T follicular helper cell (primary cell): ENCODE measurements at places on chromosomes 16 and 17.

GRCh38 chr16:1650131-1650530 is 27.9 kb upstream of the JPT2 start:
- no peak for DNase-seq

DNA sequence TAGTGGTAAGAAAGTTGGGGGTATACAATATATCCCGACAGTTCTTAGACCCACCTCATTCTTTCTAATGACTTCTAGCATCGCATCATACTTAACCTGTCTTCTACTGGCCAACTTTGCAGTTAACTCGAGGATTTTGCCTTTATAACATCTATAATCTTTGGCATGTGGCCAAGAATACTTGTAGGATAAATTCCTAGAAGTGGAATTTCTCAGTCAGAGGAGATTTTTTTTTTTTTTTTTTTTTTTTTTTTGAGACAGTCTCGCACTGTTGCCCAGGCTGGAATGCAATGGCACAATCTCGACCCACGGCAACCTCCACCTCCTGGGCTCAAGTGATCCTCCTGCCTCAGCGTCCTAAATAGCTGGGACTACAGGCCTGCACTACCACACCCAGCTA is 253.5 kb downstream of the MRTFB start:
- DNase-seq = no peak

DNA sequence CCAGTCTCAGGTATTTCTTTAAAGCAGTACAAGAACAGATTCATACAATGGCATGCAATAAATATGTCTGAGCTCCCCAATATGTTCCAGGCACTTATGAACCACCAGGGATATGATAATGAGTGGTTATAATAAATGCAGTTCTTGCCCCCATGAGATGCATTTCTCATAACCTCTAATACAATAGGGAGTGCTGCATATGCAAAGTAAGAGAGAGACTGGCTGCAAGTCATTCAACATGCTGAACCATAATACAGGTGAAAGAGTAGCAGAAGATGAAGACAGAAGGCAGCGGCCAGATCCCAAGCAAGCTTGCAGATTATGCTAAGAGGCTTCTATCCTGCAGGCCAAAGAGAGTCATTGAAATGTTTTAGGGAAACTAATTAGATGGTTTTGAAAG is 96.7 kb downstream of the CHD9NB start:
- DNase-seq = no peak

GRCh38 chr17:39547713-39548478 is 59.8 kb downstream of the NEUROD2 start:
- peak; percentile 62 for DNase-seq

- DNase-seq = no peak
Measured at GRCh38 chr16:13921328-13921727, 1.4 kb downstream of the ERCC4 start.

GRCh38 chr16:87351320-87351698 is 32.3 kb downstream of the FBXO31 start:
- no peak for DNase-seq

DNA sequence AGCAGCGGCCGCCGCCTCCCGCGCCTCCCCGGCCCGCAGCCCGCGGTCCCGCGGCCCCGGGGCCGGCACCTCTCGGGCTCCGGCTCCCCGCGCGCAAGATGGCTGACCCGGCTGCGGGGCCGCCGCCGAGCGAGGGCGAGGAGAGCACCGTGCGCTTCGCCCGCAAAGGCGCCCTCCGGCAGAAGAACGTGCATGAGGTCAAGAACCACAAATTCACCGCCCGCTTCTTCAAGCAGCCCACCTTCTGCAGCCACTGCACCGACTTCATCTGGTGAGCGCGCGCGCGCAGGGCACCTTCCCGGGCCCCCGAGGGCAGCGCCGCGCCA is 258 bp downstream of the PRKCB start:
- DNase-seq = no peak

- no peak for DNase-seq
Measured at GRCh38 chr17:4375039-4375748, 8.7 kb upstream of the UBE2G1 start.

DNA sequence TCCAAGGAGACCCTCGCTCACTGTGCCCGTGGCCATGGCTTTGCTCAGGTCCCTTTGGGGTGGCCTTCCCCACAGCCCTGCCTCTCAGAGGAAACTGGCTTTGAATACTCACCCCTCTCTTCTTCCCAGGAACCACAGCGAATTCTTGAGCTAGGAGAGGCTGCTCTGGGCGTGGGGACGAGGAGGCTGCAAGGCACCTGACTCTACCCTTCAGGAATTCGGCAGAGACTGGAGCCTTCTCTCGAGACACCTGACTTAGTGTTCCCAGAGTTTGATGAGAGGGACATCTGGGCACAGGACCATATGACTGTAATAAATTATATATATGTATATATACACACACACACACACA is 6.2 kb downstream of the LLGL2 start:
- DNase-seq = no peak

DNA sequence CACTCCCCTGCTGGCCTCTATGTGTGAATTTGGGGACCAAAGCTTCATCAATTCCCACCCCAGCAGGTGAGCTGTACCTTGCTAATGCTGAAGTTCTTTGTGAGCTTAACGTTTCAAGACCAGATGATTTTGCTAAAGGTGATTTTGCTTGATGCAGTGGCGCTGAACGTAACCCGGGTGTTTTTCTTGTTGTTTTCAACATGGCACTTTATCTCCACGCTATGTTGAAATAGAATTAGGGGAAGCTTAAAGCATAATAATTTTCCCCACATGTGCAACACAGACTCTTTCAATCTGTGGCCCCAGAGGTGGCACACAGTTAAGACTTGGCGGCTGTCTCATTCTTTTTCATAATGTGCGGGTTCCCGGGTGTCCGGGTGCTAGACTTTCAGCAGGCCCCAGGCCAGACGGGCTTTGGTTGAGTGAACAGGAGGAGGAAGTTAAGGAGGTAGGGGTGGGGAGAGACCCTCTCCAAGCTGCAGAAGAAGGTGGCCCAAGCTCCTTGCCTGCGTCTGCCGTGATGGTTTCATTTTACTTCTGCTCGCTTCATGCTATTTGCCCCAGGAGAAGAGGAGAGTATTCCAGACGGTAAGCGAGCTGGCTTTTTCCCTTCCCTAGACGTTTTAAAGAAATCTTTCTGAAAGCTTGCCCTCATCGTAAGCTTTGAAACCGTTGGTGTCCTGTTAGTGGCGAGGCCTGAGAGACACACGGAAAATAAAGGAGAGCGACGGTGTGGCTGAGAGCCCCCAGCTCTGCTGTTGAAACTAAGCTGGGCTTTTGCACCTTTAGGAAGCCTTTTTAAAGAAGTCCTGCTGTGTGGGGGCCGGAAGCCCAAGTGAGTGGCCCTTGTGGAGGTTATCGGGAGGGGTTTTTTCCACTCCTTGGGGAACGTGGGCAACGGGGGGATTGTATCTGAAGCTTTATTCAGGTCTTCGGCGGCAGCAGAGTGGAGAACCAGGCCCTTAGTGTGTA is 4.2 kb downstream of the FOXC2 start:
- DNase-seq = no peak

DNA sequence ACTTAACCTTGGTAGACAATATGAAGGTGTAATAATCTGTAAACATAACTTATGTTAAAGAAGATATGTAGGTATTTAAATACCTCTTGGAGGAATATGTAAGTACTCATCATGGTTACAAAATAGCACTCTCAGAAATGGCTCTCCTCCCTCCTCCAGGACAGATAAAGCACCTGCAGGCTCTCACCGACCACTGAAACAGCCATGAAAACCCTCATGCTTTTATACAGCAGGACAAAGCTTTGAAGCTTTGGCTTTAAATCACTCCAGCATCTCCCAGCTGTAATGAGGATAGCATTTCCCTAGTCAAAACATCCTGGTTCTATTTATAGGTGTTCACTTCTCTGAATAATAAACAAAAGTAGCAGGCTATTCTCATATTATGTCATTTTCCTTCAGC is 69.1 kb upstream of the PMFBP1 start:
- DNase-seq = no peak

- DNase-seq = no peak
Measured at GRCh38 chr16:89334050-89334449, 116.5 kb downstream of the ZNF778 start.

GRCh38 chr16:2687531-2688308 is 5.4 kb downstream of the KCTD5 start:
- DNase-seq = no peak

- DNase-seq = no peak
Measured at GRCh38 chr17:50781167-50781566, 13.8 kb upstream of the ANKRD40CL start.

GRCh38 chr16:4414187-4414917 is 2.0 kb downstream of the CORO7 start:
- DNase-seq = peak; percentile 81

GRCh38 chr16:65016754-65017153 is 105.1 kb downstream of the CDH11 start:
- DNase-seq = no peak

- DNase-seq = no peak
Measured at GRCh38 chr16:47236716-47237115, 93.0 kb upstream of the NETO2 start.

DNA sequence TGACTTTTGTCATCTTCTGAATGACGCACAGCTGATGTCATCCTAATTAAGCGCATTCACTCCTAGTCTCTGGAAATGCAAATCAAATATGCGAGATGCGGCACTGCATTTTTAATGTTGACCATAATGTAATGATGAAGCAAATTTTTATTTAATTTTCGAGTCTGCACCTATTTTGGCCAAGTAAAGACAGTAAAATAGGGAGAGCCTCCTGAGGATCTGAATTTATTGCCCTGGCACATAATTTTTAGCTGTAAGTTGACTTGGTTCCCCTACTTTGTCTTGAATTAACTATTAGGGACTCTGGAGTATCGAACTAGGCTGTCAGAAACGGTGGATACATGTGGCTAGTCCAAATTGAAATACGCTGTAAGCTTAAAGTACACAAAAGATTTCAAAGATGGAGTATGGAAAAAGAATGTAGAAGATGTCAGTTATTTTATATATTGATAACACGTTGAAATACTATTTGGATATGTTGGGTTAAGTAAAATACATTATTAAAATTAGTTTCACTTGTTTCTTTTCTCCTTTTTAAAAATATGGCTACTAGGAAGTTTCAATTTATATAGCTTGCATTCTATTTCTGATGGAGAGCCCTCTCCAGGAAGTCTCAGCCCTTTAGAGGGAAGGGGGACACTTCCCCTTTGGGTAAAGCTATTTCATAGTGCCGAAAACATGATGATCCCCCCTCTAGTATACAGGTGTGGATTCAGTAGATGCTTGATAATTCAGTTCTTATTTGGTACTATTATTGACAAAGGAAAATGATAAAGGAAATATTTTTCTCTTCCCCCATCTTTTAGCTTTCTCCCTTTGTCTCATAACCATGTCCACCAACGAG is 991 bp downstream of the KPNA2 start:
- DNase-seq = no peak

- DNase-seq = no peak
Measured at GRCh38 chr16:50505714-50506542, 42.3 kb upstream of the NKD1 start.

DNA sequence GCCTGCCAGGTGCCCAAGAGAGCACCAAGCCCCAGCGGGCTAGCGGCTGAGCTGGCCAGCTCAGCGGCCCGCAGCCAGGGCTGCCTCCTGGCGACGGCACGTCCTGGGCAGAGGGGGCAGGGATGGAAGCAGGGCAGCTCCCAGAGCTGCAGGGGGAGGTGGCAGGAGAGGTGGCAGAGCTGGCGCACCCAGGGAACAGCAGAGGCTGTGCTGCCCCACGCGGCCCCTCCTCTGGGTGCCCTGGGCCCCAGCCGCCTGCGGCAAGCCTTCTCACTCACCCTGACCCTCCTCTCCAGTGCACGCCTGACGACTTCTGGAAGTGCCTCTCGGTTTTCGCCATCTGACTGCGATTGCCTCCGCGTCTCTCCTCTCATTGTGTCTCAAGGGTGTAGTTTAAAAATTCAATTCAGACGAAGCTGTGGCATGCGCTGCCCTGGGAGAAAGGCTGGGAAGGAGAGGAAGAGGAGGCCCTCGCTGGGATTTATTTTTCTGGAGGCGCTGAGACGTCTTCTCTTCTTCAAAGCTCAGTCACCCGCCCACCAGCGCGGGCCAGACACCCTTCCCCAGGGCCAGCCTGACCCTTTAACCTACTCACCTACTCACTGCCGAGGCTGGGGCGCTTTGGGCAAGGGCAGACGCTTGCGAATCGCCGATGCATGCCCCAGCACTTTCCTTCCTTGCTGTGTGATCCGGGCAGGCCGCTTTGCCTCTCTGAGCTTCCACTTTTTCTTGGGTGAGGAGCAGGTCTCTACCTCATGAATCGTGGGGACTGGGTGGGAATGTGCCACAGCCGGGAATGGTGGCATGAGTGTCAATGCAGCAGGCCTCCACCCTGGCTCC is 24.9 kb downstream of the GSE1 start:
- no peak for DNase-seq

DNA sequence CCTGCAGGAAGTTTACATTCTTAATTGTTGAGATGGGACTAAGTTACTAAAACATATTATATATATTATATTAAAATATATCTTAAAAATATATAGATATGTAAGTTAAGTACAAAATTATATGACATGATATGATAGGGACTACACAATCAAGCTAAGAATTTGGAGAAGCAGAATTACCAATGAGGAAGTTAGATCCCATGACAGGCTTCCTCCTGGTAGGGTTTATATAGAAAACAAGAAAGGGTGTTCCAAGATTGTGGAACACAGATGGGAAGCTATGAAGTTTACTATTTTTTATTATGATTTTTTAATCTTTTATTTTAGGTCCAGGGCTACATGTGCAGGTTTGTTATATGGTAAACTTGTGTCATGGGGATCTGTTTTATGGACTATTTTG is 260.8 kb upstream of the ZFHX3 start:
- no peak for DNase-seq

DNA sequence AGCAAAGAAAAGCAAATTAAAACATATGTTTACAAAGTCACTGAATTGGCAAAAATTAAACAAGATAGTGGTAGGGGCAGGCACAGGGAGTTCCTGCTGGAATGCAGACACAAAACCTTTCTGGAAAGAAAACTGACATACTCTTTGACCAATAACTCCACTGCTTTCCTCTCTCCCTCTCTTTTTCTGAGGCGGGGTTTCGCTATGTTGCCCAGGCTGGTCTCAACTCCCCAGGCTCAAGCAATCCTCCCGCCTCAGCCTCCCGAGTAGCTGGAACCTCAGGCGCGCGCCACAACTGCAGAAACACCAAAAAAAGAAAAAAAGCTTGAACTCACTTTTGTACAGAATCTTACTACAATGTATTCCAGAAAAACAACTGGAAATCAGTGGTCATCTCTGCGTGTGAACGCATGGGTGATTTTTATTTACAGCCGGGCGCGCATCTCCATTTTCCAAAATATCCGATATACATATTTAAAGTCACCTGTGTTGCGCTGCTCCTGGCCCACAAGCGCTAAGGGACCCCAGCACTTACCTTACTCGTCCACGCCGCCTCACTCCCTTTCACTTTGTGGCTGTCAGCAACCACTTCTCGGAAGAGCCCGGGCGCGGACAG is 480 bp downstream of the TXNL4B start:
- no peak for DNase-seq

DNA sequence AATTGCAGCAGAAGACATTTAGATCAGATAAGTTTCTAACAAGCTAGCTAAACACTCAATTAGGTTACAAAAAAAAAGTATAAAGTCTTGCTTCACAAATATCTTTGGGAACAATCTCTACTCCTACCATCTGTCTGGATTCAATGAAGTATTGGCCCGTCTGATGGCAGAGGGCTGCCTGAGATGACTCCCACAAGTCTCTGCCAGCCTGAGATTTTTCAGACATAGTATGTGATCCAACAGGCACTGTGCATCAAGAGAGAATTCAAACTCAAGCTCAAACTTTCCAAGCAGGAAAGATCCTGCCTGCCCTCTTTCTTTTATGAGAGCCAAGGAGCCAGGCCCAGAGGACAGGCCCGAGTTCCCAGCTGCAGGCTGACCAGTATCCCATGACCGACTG is 22.6 kb downstream of the SLC39A11 start:
- DNase-seq = no peak

- DNase-seq = no peak
Measured at GRCh38 chr16:85575920-85576319, 37.2 kb upstream of the GSE1 start.
